Stimulated activated CD8-positive, alpha-beta memory T cell treated with anti-CD3 and anti-CD28 coated beads, Interleukin-7, amount 100 ng/mL, for 4 hours (primary cell): ENCODE measurements at places on chromosomes 6 and 20.

GRCh38 chr20:16952965-16953364 is 204.8 kb downstream of the OTOR start:
- DNase-seq, result no peak

DNA sequence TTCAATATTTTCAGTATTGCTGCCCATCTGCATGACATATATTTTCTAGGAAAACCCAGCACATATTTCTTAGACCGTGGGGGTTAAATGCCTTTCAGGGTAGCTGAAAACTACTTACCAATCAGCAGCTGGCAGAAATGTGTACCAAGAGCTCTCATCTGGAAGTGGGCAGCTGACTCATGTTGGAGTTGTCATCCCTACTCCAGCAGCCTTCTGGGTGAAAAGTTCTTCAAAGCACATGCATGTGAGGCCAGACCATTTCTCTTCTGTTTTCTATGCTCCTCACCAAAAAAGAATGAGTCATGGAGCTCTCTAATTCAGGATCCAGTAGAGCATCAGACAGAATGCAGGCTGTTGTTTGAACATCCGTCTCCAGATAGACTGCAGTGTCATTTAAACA is 135.5 kb downstream of the PAX1 start:
- DNase-seq, result no peak

DNA sequence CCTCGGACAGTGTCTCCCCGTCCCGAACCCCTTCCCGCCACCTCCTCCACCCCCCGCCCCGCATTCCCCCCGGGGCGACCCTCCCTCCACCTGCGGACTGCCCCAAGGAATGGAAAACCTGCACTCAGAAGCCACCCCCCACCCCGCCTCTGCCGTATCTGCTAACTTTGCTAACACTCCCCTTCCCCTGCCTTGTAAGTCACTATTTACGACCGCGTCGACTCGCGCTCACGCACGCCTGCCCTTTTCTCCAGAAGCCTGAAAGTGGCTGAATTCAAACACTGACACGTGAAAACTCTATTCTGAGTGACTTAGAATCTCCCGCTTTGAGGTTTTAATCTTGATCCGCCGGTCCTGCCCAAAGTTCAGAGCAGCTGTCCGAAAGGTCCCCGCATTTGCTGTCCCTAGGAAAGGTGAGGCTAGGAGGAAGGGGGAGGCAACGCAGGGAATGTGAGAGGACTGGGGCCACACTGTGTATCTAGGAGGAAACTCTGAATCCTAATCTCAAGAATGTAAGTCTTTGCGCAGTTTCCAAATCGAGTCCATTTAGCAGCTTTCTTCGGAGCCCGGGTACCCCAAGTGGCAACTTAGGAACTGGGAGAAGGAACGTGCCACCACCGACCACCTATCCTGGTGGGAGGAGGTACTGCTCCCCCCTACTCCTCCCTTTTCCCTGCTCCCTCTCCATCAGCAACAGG is 9.3 kb upstream of the POU3F2 start:
- DNase-seq, result no peak

- no peak for DNase-seq
Measured at GRCh38 chr6:114176726-114177125, 166.1 kb downstream of the HS3ST5 start.

GRCh38 chr6:110619275-110619908 is 143.0 kb upstream of the SLC22A16 start:
- no peak for DNase-seq

GRCh38 chr6:101490857-101491256 is 97.3 kb downstream of the GRIK2 start:
- no peak for DNase-seq

- DNase-seq, result no peak
Measured at GRCh38 chr6:13908955-13909381, 15.8 kb upstream of the RNF182 start.

GRCh38 chr20:13336308-13337089 is 115.4 kb downstream of the ISM1 start:
- no peak for DNase-seq

GRCh38 chr6:5138995-5139827 is 54.1 kb downstream of the PPP1R3G start:
- no peak for DNase-seq

DNA sequence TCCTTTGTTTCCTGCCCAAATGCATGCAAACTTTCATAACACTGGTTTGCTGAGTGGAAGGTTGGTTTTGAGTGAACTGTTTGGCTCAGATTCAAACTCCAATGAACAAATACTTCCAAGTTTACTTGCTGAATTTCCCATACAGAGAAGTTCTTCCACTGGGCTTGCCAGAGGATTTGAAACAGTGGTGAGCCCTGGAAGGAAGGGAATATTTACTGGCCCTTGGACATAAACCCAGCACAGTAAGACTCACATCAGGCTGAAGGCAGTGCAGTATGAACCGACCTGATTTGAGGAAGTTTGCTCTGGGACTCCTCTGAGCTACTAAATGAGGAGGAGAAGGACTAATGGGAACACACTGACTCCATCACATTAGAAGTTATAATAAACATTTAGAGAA is 3.8 kb downstream of the TRAF3IP2 start:
- DNase-seq, result no peak

GRCh38 chr6:30591008-30591407 is 19.8 kb downstream of the ABCF1 start:
- DNase-seq, result no peak

GRCh38 chr6:13807696-13808095 is 6.7 kb downstream of the MCUR1 start:
- DNase-seq, result no peak

GRCh38 chr6:45591306-45591705 is 213.6 kb upstream of the SUPT3H start:
- DNase-seq, result no peak

DNA sequence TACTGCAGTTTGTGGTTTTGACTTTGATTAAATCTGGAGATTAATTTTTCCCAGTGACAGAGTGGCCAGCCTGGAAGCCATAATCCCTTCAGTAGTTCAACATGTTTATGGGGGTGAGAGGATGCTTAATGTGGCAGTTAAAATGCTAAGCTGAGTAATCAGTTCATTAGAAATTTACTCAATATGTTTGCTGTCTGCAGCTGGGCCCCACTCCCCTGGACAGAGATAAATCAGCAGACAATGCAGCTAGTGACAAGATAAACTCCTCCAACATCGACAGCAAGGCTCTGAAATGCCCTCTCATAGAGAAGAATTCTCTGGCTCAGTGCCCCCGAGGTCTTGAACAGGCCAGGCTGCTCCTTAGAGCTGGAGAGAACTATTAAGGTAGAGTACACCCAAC is 101.9 kb downstream of the LRFN2 start:
- DNase-seq, result no peak

GRCh38 chr6:130822736-130823135 is 4.5 kb upstream of the SMLR1 start:
- DNase-seq, result no peak

DNA sequence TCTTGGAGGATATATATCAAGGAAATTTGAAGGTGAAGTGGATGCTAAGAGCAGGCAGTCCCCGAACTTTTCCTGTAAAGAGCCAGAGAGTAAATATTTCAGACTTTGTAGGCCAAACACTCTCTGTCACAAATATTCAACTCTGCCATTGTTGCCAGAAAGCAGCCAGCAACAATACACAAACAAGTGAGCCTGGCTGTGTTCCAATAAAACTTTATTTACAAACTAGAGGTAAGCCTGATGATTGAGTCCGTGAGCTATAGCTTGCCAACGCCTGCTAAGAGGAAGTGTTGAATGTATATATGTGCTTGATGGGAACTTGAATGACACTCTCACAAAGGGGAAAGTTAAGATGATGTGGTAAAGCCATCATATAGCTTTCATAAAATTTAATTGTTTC is 166.0 kb upstream of the PLN start:
- no peak for DNase-seq

- no peak for DNase-seq
Measured at GRCh38 chr6:110181131-110182030, 1.2 kb downstream of the CDC40 start.

DNA sequence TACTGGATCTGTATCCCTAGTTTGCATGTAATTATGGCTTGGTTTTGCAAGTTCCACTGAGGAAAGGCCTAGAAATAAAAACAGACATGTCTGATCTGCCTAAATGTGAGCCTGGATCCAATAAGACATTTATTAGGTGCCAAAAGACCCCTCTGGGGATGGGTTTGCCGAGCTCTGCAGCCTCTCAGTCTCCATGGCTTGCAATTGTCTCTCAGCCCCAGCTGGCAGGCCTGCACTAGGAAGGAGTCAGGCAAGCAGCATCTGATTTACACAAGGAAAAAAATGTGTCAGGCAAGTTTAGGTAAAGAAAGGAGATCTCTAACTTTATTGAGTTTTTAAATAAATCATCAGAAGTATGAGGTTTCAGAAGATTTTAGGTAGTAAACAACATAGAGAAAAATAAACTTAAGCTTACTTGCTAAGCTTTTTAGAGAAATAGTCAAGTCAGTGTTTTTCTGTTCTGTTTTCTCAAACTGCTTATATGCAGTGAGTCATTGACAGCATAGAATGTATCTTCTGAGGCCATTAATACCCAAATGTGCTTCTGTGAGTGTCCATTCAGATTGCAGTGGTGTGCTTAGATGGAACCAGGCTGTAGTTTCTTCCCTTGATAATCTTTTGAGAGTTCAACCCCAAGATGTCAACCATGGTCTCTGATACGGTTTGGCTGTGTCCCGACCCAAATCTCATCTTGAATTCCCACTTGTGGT is 121.0 kb downstream of the FHL5 start:
- no peak for DNase-seq

DNA sequence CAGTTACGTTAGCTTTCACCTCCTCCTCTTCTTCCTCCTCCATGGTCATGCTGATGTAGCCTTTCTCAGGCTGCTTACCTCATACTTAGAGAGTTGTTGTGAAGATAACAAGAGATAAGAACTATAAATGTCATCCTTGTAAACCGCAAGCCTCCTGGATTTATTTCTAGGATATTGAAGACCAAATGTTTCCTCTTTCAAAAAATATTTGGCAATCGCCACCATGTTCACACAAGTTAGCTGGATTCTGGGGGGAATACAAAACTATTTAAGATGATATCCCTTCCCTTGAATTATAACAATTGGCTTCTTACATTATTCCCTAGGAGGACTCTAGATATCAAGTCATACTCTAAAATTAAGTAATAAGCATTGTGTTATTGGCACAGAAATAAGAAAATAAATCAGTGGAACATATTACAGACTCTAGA is 99.8 kb upstream of the PLEKHG1 start:
- no peak for DNase-seq

GRCh38 chr6:154805288-154805911 is 72.2 kb downstream of the SCAF8 start:
- DNase-seq, result no peak

GRCh38 chr6:19788686-19789085 is 48.5 kb upstream of the ID4 start:
- DNase-seq, result no peak

DNA sequence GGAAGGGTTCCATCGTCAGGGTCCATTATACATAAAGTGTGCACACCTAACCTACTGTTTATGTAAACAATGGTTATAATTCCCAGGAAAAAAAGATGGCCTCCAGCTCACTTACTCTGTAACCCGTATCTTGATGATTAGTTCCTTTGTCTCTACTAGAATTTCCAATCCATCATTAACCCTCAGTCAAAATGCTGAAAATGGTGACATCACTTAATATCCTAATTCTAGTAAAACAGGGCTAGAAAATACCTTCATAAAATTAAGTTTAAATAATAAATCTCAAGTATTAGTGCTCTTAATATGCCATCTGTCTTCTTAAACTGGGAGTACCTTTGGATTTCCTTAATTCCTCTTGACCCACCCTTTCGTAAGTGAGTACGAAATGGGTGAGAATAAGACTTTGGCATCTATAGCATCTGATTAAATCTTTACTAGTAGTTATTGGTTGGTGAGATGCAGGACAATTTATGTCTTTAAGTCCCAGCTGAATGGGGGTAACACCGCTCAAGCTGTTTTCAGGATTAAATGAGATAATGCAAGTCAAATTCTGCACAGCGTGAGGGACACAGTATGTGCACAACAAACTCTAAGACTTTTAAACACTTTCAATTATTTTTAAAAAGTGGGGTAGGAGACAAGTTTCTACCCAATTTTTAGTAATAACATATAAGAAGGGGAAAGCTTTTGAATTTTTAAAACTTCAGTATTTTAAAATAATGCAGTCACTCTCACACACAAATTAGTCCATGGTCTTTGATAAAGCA is 1.6 kb downstream of the HMGN3 start:
- DNase-seq, result no peak

- no peak for DNase-seq
Measured at GRCh38 chr6:16404456-16404855, 166.1 kb downstream of the GMPR start.

- peak; percentile 12 for DNase-seq
Measured at GRCh38 chr6:132763269-132763668, 5.6 kb upstream of the VNN2 start.

GRCh38 chr20:32823078-32823477 is 3.3 kb downstream of the MAPRE1 start:
- DNase-seq, result peak; percentile 8

DNA sequence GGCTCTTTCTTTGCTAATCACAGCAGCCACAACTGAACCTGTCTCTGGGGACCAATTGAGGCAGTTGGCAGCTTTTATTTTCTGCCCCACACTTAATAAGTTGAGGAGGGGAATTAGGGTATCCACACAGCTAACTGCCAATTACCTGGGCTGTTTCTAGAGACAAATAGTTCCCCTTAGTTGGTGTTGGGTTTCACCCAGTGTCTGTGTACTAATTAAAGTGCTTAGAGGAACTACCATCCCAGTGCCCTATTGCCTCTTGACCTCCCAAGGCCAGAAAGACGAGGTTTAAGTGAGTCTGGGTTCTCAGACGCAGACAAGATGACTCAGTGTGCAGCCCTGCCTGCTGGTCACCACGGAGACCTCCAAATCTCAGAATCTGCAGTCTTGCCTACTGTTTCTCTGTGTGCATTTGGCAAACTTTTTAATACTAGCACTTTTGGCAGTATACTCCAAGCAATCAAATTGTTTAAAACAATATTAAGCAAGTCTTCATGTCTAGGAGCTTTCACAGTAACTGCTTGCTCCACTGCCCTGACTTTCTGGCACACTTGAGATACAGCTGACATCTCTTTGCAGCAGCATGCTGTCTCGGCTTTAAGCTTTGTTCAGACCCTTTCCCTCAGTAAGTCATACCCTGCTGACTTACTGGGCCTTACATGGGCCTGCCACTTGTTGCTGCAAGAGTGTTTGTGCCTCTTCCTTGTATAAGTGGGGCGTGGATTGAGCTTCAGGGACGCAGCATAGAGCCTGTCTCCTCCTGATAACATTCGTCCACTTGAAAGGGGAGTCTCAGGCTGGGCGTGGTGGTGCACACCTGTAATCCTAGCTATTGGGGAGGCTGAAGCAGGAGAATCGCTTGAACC is 31.9 kb downstream of the STK35 start:
- no peak for DNase-seq

- DNase-seq, result no peak
Measured at GRCh38 chr6:52014391-52014790, 73.0 kb downstream of the PKHD1 start.

DNA sequence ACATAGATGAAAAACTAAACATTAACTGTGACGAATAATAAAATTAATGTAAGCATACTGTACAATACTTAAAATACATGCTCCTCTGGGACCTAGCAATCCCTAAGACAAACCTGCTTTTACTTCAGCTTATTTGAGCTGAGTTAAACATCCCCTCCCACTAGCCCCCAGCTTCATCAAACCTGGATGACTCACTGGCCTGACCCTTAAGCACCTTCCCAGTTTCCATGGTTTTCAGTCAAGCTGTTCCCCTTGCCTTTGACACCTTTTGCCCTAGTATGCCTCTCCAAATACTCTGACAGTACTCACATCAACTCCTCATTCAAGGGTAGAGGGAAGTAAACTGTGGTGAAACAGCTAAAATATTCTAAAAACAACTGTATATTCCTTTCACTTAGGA is 4.2 kb downstream of the ELOVL4 start:
- no peak for DNase-seq
